H4 (cell line): ENCODE measurements at places on chromosomes 2 and 18. TPM values are rescaled to one million over a fixed set of nuclear protein-coding genes. Genes with fewer than 3 reads are reported as not detected.

MARCHF4 gene
- 0.15 and 0.29 TPM in 2 replicates for total RNA-seq

UGT1A1 gene
- 0.25 and 0.45 TPM in 2 replicates for total RNA-seq

GPR17 gene
- not detected in 2 replicates for total RNA-seq

PSMD14 gene
- 177 and 187 TPM in 2 replicates for total RNA-seq

BOLL gene
- not detected in 2 replicates for total RNA-seq

ASB18 gene
- total RNA-seq, result not detected in 2 replicates

STARD6 gene
- total RNA-seq, result not detected in 2 replicates

LRRC30 gene
- total RNA-seq, result not detected in 2 replicates

CFAP221 gene
- 1.0 TPM in 1 of 2 replicates, not detected in the other for total RNA-seq

VPS54 gene
- 14.1 and 14.6 TPM in 2 replicates for total RNA-seq

ING5 gene
- 9.1 and 21.8 TPM in 2 replicates for total RNA-seq

ALPP gene
- total RNA-seq, result 1.4 and 1.5 TPM in 2 replicates

ALLC gene
- not detected in 2 replicates for total RNA-seq

- no peak for DNase-seq
Observed at GRCh38 chr2:133734716-133735495, 166.6 kb upstream of the NCKAP5 start.

GRCh38 chr2:164917296-164917903 is 37.9 kb downstream of the SLC38A11 start:
- DNase-seq, result peak; percentile 45

DNA sequence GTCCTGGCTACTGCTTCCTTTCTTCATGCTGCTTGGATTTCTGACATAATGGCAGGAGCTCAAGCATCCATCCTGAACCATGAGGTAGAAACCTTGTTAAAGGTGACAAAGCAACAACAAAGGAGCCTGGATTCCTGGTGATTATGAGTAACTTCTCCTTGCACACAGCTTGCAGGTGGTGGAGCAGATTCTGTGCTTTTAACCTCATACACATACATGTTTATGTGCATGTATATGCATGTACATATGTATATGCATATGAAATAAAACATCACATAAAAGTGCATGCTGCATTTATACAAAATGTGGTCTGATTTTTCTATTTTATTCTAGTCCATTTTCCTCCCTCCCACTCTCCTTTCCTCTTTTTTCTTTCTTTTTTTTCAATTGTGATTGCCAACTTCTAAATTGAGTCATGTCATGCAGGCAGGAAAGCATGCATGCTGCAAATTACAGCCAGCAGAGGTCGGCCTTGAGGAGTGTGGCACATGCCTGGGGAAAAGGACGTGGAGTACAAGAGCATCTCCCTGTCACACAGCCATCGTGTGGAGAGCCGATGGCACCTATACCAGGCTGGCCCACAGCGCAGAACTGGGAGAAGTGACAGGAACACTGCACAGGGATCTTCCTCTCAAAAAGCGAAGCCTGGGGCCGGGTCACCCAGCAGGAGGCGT is 17.9 kb downstream of the LCT start:
- peak; percentile 52 for DNase-seq

- DNase-seq, result no peak
Observed at GRCh38 chr2:143706354-143706753, 577.1 kb downstream of the ARHGAP15 start.

DNA sequence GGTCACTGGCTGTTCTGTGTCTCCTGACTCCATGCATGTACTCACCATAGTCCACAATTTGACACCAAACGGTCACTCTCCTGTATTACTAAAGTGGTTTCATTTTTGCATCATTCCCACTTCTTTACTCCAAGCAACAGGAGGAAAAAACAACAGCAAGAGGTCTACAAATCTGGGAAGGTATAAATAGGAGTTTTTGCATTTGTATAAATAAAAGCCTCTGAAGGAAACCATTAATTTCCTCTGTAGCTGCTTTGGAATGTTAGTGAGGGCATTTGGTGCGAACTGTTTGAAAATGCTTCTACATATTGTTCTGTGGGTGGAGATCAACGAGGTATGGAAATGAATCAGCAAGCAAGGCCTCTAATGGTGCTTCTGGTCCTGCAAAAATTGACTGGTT is 148.5 kb upstream of the DLX2 start:
- peak; percentile 29 for DNase-seq

GRCh38 chr2:84458551-84459017 is 496 bp downstream of the SUCLG1 start:
- no peak for DNase-seq

GRCh38 chr2:152097801-152098495 is 896 bp downstream of the CACNB4 start:
- no peak for DNase-seq

DNA sequence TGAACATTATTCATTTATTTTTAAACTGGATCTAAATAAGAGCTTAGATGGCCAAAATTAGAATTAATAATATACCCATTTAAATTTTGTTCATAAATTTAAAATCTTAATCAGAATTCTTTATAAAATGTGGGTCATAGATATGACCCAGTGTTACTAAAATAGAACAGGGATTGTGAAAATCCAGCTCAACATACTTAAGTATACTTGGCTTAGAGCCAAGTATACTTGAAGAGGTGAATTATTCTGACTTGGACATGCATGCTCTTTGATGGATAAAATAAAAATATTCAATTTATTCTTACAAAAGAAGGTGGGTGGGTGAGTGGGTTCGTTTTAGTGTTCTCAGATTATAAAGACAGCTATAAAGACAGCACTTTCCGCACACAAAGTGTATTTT is 70.7 kb downstream of the SPOPL start:
- DNase-seq, result no peak

GRCh38 chr2:20448977-20449306 is 2.1 kb downstream of the RHOB start:
- DNase-seq, result no peak

DNA sequence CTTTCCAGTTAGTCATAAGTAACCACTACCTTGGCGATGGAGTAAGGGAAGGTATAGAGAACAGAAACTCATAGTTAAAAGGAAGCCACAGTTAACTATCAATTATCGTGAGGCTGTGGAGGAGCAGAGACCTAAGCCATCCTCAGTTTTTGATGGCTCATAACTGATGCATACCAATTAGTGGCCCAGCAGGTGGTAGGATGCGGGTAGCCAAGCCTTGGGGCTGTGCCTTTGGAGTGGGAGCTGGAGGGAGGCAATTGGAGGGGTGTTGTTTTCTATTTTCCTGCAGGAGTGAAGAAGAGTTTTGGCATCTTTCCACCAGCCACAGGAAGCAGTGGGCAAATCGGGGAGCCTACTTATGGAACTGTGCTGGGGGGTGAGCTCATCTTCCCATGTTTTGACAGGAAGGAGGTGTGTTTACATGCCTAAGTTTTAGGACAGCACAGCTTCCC is 194.8 kb downstream of the TPGS2 start:
- no peak for DNase-seq

- no peak for DNase-seq
Observed at GRCh38 chr18:10713409-10713808, 187.6 kb downstream of the NAPG start.

DNA sequence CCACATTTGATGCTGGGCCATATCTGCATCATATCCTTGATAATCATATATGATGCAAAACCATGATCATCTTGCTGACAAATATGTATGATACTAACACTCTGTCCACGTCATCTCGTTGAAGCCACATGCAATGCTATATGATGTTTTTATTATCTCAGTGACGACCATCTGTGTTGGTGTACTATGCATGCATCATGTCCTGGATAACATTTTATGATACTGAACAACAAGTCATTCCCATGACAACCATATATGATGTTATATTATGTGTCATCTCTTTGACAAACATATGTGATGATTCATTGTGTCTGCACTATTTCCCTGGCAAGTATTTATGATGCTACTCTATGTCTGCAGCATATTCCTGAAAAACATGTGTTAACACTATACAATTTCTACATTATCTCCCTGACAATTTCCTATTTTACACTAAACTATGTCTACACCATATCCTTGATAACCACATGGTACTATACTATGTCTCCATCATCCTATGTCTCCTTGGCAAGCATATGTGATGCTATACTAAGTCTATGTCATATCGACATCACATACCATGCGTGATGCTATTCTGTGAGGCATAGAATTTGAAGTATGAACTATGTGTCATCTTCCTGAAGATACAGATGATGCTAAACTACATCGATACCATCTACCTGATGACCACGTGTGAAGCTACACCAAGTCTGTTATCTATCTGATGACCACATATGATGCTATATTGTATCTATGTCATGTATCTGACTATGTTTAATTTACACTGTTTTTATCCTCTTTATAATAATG is 37.0 kb downstream of the DAW1 start:
- DNase-seq, result no peak

DNA sequence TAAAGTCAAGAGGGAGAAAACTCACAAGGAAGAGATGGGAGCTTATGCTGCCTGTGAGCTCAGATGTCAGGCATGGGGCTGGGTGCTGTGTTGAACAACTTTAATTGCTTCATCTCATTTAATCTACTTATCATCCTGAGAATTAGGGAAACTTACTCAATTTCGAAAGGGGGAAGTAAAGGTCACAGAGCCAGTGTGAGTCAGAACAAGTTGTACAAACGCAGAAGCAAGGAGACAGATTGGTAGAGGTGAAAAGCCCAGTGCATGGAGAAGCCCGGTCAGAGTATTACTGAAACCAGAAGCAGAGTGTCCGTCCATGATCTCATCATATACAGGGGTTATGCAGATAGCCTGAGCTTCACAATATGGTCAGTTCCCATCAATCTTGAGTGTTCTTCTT is 281.1 kb upstream of the POU3F3 start:
- no peak for DNase-seq

DNA sequence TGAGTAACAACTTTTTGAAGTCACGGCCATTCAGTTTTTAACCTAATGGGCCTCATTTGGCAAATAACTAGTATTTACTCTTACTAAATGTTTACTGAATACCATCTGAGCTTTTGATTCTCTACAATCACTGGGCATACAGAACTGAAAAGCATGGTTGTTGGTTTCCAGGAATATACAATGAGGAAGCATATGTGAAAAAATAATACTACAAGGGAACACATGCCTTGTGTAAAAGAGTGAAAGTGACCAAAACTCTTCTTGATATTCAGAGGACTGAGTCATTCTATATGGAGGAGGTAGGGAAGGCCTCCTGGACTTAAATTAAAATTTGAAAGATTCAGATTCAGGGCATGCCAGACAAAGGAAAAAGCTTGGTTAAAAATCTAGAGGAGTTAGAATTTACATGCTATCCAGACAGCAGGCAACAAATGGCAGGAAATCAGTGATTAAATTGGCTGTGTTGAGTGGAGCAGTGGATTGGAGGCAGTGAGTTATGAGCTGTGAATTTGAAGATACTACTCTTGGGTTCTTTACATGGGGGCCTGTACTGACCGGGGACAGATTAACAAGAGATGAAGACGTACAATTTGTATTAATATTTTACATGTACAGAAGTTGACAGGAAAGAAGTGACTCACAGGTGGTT is 53.6 kb upstream of the NRXN1 start:
- DNase-seq, result no peak

- DNase-seq, result no peak
Observed at GRCh38 chr2:26891-27290, 19.4 kb downstream of the FAM110C start.

DNA sequence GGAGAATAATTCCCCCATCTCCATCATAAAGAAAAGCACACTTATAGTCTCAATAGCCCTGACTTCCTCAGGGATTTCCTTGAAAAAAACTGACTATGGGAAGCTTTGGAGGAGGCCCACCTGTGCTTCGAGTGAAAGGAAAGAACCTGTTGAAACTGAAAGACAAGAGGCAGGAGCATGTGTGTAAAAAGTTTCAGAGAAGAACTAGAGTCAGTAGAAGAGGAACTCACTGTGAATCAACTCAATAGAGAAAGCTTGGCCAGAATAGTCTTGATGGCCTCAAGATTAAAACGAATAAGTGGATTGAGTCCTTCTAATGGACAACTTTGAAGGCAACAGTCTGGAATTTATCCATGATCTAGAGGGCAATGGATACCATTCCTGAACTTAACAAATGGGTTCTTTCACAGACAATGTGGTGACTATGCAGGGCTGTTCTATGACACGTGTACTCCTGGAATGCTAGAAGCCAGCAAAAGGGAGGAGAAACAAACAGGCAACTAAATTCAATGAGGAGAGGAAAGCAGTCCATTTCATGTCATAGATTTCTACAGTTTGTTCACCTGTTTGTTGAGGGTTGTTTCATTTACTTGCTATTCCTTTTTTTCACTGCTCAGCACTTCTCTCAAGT is 442.3 kb downstream of the GRB14 start:
- DNase-seq, result no peak

DNA sequence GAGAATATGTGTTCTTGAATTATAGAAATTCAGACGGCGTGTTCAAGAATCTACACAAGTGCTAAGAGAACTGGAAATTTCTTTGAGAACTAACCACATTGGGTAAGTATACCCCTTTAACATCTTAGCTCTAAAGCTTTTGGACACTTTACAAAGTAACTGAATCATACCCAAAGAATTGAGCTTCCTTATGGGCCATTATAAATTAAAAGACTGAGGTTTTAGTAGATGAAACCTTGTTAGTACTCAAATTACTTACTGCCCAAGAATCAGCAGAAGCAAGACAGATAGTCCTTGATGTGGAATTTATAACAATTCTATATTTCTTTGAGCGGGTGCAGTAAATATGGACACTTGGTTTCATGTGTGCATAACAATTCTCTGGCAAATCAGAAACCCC is 168.3 kb downstream of the PRPF40A start:
- no peak for DNase-seq

GRCh38 chr18:48342125-48342524 is 67.1 kb downstream of the ZBTB7C start:
- DNase-seq, result no peak

GRCh38 chr2:46334389-46335271 is 37.4 kb downstream of the EPAS1 start:
- no peak for DNase-seq

DNA sequence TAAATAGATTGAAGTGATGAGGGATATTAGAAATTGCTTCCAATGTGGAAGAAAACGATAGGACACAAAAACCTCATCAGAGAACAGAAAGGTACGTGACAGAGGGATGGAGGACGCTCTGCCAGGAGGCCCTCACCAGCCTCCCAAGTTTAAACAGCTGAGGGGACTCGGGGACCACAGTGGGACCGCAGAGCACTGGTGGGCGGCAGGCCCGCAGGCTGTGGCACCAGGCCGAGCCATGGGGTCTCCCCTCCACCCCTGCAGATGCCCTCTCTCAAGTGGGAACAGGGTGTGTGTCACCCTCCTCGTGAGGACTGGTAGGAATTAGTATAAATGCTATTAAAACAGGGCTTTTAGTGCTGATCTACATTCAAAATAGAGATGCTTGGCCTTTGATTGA is 10.8 kb downstream of the NDUFA10 start:
- no peak for DNase-seq

DNA sequence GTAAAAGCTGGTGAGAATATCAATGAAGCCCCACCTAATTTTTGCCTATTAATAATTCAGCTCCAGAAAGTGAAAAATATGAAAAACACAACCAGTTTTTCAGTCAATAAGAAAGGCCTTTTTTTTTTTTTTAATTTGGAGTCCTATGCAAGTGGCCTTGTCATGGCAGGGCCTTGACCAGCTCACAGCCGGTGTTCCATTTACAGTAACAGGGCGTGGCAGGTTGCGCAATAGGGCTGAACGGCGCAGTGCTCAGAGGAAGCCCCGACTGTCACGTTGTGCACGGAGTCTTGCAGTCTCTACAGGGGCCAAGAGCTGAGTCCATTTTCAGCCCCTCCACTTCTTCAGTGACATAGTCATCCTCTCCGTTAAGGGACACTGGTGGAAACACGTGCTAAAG is 184.1 kb upstream of the FN1 start:
- DNase-seq, result peak; percentile 16

GRCh38 chr18:23816740-23817139 is 127.5 kb downstream of the LAMA3 start:
- no peak for DNase-seq
